ENCODE measurements at places on chromosomes 5 and 9.

- no peak for DNase-seq
Observed at GRCh38 chr9:134313470-134313869, 12.8 kb upstream of the RXRA start.

GRCh38 chr5:149656576-149657182 is 73.4 kb upstream of the PPARGC1B start:
- DNase-seq: peak; percentile 67

DNA sequence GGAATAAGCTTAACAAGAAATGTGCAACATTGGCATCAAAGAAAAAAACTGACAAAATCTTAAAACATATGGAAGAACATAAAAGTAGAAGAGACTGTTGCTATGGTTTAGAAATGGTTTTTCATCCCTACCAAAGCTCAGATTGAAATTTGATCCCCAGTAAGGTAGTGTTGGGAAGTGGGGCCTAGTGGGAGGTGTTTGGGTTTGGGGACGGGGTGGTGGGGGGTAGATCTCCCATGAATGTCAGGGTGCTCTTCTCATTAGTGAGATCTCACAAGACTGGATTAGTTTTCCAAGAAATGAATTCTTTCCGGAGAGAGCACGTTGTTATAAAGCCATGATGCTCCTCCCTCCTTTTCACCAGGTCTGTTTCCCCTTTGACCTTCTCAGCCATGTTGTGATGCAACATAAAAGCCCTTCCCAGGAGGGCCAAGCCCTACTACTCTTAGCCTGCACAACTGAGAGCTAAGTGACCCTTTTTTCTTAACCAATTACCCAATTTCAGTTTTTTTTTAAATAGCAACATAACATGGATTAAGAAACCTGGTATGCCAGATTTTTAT is 10.6 kb downstream of the TMEM167A start:
- no peak for DNase-seq

DNA sequence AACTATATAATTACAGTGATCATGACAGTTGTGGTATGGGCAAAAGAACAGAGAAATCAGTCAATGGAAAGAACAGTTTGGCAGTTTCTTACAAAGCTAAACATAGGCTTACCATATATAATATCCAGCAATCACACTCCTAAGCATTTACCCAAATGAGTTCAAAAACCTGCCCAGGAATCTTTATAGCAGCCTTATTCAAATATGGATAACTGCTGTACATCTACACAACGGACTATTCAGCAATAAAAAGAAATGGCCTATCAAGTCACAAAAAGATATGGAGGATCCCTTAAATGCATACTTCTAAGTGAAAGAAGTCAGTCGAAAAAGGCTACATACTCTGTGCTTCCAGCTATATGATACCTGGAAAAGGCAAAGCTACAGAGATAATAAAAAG is 36.6 kb downstream of the ERMP1 start:
- DNase-seq: no peak

DNA sequence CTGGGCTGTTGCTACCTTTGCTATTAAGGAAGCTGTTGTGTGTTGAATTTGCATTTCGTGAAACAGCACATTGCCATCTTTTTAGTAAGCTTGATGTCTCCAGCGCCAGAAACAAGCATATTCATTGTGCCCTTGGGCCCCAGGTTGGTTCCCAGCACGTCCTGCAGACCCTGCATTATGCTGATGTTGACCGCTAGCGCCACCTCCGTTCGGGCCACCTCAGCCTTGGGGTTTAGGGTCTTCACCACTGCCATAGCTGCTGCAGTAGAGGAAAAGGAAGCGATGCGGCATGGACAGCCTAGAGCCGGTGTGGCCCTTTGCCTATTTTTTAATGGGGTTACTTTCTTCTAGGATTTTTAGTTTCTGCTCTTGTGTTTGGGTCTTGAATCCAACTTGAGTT is 23.8 kb upstream of the OTULIN start:
- DNase-seq: no peak

- no peak for DNase-seq
Observed at GRCh38 chr9:26913138-26913668, 20.6 kb upstream of the CAAP1 start.

GRCh38 chr5:137561608-137562007 is 62.5 kb upstream of the SPOCK1 start:
- no peak for DNase-seq

DNA sequence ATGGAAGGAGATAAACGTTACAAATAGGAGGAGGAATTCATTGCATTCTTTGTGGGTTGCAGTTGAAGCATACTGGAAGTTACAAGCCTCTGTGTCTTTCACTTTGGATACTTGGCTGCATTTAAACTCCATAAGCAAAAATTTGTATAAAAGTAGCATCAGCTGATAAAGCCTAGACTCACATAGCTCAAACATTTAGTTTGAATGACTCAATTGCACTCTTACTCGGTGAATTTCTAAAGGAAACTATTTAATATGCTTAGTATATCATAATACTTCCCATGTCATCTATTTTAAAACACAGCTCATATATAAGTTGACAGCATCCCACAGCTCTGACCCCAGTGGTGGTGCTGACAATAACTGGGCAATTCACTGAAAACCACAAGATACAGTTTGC is 596.6 kb upstream of the ZNF608 start:
- no peak for DNase-seq

- DNase-seq: no peak
Observed at GRCh38 chr5:523441-524222, 617 bp downstream of the SLC9A3 start.

GRCh38 chr5:103889500-103890209 is 327.1 kb upstream of the NUDT12 start:
- DNase-seq: no peak

GRCh38 chr9:109315480-109316206 is 5.2 kb downstream of the EPB41L4B start:
- DNase-seq: peak; percentile 68

- no peak for DNase-seq
Observed at GRCh38 chr5:158898185-158899177, 201.2 kb downstream of the EBF1 start.

GRCh38 chr5:89534331-89534730 is 651.3 kb upstream of the MEF2C start:
- DNase-seq: no peak

- DNase-seq: peak; percentile 32
Observed at GRCh38 chr5:142626099-142626498, 59.8 kb downstream of the FGF1 start.

DNA sequence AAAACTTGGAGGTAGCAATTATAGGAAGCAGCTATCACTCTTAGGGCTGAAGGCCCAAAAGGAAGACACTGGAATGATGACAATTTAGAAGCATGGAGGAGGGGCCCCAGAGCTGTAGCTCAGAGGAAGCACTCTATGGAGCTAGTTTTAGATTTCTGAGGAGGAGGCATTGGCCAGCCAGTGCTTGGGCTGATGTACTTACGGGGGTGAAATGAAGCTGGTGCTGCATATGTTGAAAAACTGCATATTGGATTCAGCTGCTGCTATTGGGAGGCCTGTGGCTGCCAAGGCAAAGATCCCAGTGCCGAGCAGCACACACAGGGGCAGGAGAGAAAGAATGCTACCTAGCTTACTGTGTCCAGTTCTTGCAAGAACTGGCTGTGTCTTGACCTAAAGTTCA is 53.9 kb upstream of the HMHB1 start:
- DNase-seq: no peak

DNA sequence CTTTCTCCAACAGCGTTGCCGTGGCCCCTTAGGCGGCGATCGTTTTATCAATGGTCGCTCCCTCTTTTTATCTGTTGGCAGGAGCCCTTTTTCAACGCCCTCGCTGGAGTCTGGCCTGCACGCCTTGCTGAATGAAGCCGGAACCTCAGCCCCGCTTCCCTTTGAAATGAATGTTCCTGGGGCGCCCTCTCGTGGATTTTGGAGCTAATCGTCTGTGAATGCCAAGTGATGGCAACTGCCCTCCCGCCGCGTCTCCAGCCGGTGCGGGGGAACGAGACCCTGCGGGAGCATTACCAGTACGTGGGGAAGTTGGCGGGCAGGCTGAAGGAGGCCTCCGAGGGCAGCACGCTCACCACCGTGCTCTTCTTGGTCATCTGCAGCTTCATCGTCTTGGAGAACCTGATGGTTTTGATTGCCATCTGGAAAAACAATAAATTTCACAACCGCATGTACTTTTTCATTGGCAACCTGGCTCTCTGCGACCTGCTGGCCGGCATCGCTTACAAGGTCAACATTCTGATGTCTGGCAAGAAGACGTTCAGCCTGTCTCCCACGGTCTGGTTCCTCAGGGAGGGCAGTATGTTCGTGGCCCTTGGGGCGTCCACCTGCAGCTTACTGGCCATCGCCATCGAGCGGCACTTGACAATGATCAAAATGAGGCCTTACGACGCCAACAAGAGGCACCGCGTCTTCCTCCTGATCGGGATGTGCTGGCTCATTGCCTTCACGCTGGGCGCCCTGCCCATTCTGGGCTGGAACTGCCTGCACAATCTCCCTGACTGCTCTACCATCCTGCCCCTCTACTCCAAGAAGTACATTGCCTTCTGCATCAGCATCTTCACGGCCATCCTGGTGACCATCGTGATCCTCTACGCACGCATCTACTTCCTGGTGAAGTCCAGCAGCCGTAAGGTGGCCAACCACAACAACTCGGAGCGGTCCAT is 10.0 kb downstream of the S1PR3 start:
- DNase-seq: peak; percentile 93

- no peak for DNase-seq
Observed at GRCh38 chr5:139138809-139139208, 59.4 kb downstream of the SIL1 start.

GRCh38 chr5:159522841-159523240 is 192.6 kb upstream of the IL12B start:
- DNase-seq: no peak

DNA sequence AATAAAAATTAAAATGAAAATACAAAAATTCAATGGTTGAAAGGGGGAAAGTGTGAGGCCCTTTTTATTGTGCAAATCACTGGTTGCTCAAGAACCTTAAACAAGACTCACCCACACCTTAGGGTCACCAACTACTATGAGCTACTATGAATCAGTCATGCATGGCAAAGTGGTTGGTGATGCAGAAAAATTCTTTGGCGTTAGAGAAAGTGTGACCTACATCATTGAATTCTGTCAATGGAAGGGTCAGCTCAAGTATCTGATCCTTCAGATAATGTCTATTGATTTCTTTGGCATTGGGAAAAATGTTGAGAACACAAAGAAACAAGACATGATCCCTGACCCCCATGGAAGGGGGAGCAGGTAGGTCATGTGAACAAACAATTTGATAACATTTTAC is 149.7 kb upstream of the ADCY2 start:
- DNase-seq: peak; percentile 1

GRCh38 chr5:159049844-159050315 is 49.8 kb downstream of the EBF1 start:
- DNase-seq: peak; percentile 53

DNA sequence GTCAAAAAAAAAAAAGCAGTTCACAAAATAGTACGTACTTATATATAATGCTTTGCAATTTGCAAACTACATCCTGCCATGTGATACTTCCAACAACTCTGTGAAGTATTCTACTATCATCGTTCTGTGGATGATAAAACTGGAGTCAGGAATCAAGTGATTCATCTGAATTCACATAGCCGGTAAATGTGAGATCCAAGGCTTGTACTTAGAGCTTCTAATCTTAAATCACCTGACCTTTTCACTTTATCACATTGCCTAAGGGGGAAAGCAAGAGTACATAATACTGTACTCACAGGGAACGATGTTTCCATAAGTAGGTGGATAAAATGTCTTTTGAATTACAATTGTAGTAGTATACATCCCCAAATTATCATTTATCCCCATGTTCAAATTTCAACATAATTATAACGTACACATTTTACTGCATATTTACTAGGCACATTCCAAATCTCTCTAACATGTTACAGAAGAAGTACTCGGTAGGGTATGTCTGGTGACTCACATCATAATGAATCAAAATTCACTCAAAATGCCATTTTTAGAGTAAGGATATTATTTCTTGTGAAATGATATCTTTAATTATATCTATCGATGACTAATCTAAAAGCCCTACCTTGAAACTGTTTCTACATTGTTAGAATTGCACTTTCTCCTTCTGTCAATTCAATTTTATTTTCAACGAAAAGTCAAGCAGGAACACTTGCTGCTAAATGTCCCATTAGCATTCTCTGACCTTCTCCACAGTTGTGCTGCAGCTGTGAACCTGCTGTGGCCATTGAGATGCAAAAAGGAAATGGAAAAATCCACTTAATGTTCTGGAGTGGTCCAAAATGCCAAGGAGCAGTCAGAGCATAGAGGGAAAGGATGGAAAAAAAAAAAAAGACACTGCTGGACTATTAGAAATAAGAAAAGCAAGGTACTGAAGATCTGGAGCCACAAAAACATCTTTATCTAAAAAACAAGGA is 78.9 kb downstream of the OR2K2 start:
- DNase-seq: no peak

- no peak for DNase-seq
Observed at GRCh38 chr9:94175669-94176068, 83.4 kb upstream of the ZNF169 start.

GRCh38 chr5:134590992-134591659 is 41.5 kb downstream of the SAR1B start:
- no peak for DNase-seq

- DNase-seq: no peak
Observed at GRCh38 chr9:91211919-91212318, 149.8 kb downstream of the AUH start.

DNA sequence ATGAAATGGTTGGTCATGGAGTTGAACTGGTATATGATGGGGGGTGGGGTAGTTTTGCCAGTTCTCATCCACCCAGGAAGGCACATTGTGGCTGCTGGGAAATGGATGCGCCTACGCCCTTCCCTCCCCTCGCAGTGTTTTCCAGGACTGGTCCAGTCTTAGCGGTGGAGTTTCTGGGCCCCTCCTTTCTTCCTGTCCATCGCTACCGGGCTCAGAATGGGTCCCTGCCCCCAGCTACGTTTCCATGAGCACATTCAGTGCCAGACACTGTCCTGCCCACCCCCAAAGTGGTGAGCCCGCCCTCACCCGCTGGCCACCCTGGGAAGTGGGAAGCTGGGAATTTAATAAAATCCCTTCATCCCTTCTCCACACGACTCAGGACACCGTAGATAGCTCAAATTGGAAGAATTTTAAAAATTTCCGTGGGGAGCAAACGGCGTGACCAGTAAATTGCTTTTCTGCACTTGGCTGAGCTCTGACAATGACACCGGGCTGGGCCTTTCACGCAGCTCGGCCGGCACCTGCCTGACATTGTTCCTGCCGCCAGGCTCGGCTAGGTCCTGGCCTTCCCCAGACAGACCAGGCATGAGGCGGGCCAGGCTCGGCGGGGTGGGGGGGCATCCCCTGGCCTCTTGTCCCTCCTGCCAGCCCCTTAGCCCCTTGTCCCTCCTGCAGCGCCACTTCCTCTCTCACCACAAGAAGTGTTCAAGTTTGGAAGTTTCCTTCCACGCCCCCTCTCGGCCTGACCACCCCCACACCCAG is 3.6 kb downstream of the FGF18 start:
- no peak for DNase-seq

GRCh38 chr5:50726475-50727148 is 60.2 kb downstream of the PARP8 start:
- no peak for DNase-seq
